ENCODE measurements at places on chromosomes 1 and 21.

GRCh38 chr1:2397007-2397679 lies 5.5 kb downstream of the RER1 start:
- no peak for DNase-seq

DNA sequence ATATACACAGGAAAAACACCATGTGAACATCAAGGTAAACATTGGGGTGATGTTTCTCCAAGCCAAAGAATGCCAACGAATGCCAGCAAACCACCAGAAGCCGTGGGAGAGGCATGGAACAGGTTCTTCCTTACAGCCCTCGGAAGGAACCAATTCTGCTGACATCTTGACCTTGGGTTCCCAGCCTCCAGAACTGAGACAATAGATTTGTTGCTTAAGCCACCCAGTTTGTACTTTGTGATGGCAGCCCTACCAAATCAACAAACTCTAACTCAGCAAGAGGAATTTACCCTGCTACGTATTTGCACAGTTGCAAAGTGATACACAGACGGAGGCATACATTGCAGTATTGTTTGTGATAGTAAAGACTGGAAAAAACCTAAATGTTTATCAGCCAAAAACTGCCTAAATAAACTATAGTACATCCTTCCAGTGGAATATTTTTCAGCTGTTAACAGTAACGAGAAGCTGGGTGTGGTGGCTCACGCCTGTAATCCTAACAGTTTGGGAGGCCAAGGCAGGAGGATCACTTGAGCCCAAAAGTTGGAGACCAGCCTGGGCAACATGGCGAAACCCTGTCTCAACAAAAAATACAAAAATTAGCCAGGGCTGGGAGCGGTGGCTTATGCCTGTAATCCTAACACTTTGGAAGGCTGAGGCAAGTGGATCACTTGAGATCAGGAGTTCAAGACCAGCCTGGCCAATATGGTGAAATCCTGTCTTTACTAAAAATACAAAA lies 12.5 kb upstream of the ZC3H12A start:
- DNase-seq, result no peak

DNA sequence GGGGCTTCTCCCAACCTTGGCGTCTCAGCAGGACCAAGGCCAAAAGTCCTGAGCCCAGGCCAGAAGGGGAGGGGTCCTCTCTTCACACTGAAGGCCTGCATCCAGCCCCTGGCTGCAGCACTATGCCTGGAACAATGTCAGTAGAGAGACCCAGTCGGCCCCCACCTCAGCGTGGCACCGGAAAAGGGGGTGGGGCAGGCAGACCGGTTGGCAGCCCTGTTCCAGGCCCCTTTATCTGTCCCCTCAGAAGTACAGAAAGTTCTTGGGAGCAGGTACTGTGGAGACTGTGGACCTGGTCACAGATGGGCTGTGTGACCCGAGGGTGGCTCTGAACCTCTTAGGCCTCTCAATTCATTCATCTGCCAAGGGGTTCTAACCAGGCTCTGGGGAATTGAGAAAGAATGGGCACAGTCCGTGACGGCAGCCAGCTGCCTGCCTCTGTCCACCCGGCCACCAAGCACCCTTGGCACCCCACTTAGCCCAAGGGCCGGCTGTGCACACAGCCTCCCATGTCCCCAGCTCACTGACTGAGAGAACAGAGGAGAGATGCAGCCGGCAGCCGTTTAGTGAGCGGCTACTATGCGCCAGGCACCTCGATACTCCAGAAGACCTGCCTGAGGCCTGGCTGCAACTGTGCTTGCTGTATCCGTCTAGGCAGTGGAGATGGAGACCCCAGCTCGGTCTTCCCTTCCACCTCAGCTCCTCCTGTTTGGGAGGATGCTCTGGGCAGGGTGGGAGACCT lies 23.9 kb downstream of the RUNX3 start:
- DNase-seq, result no peak

GRCh38 chr1:15008783-15009729 lies 144.5 kb upstream of the TMEM51 start:
- DNase-seq, result no peak

DNA sequence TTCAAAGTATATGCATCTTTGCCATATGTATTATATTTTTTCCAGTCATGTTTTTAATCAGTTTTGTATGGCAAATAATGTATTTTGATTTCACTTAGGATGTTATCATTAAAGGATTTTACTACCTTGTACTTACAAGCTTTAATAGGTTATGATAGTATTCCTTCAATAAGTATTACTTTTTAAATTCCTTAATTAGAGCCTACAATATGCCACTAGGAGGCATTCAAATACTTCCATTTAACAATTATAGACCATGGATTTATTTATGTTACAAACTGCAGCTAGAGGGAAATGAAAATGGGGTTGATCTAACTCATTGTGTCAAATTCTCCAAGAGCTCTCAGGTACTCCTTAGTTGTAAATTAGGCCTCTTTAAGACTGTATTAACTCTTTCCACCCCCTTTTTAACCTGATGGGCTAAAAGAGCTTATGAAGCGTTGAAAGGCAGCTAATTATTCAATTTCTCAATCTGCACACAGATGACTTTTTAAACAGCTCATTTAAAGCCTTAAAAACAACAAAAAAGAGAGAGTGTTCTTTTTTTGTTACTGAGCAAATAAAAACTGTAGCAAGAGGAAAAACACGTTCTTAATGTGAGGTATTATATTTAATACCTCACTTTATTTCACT lies 156.2 kb downstream of the DENND1B start:
- DNase-seq, result no peak

- no peak for DNase-seq
Measured at GRCh38 chr1:24987875-24988557, 57.9 kb upstream of the RUNX3 start.

GRCh38 chr1:186330758-186331157 lies 44.3 kb downstream of the TPR start:
- no peak for DNase-seq

- no peak for DNase-seq
Measured at GRCh38 chr1:206538086-206538770, 30.9 kb downstream of the RASSF5 start.

GRCh38 chr21:19608101-19608621 lies 1204.6 kb upstream of the TMPRSS15 start:
- no peak for DNase-seq

DNA sequence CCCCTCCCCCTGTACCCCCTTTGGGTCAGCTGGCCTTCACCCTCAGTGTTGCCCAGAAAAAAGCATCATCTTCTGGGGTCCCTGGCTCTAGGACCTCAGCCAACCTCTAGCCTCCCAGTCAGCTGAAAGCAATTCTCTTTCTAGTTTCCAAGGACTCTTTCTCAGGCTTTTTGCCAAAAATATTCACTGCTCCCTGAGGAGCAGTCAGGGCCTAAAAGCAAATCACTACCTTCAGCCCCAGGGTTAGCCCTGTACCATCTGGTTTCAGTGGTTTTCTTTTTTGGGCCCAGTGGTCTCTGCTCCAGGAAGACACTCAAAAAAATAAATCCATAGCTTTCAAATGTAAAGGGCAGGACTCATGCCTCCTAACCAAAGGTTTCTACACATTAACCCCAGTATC lies 3.1 kb upstream of the LMOD1 start:
- no peak for DNase-seq

GRCh38 chr1:52970149-52970548 lies 43.1 kb downstream of the SCP2 start:
- no peak for DNase-seq

DNA sequence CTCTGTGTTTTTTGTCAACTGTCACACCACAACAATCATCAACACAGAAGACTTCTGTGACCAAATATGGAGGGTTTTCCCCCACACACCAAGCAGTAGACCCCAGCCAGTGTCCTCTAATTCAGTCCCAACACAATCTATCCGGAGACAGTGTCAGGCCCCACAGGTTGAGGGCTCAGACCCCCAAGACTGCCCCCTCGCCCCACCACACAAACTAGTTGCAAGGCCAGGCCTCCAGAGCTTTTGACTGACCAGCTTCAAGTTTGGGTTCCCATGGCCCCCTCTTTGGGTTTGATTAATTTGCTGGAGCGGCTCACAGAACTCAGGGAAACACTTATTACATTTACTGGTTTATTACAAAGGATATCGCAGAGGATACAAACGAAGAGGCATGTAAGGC lies 37.2 kb downstream of the NEK2 start:
- no peak for DNase-seq

DNA sequence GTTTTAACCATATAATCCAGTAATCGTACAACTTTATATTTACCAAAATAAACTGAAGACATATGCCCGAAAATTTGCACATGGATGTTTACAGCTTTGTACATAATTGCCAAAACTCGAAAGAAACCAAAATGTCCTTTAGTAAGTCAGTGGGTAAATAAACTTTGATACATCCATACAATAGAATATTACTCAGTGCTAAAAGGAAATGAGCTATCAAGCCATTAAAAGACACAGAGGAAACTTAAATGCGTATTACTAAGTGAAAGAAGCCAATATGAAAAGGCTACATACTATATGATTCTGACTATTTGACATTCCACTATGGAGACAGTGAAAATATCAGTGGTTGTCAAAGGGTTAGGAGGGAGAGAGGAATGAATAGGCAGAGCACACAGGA lies 23.4 kb downstream of the GNG12 start:
- DNase-seq, result no peak

DNA sequence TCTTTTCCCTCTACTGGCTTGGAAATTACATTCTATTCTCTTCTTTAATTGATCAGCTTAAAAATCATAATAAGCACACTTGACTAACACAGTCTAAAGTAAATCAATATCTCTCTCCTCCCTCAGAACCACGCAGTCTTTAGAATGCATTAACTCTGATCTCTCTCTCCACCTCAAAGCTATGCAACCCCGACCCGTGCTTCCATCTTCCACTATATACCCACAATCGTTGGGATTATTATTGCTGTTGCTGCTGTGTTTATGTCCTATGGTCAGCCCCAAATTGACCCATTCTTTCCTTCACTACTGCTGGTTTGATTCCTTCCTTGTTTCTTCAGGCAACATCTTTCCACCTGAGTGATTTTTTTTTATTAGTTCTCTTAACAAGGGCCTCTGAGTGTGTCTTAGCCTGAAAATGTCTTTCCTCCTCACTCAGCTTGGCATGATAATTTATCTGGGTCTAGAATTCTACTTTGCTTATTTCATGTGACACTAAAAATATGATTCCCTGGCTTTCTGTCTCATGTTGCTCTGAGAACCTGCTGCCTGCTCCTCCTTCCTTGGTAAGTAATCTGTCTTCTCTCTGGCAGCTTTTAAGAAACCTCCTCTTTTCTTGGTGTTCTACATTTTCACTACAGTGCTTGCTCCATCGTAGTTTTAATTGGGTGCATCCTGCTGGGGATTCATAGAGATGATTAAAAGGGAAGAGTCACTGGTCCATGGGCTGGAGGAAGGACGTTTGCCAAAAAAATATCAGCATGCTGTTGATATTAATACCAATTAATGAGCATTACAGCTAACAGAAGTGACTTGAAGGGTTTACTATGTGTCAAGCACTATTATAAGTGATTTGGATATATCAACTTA lies 472.2 kb downstream of the MATN1 start:
- DNase-seq, result no peak

DNA sequence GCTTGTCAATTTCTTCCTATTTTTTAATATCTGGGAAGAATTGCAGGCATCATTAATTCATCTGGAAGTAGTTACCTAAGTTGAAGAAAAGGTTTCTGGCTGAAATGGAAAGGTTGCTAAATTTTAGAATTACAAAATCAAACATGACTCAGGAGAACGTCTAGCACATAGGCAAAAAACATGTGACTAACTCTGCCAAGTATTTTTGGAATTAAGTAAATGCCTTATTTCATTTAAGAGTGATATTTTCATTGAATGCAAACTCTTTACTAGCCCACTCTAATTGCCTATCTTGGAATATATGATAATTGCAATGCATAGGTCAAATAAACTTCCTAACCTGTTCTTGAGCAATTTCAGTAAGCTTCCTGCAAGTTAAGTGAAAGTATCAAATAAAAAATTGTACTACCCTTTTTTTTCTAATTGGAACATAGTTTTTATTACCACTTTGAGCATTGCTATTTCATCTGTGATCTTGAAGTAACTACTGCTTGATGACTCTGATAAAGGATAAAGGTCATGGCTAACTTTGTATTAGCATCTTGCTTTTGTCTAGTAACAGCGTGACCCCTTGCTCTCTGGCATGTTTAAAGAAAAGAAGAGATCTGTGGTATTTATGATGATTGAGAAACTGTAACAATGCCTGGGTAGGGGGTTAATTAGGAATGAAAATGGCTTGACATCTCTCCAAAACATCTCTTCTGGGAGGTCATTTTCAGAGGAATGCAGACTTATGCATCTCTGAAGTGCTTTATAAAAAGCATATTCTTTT lies 208.3 kb upstream of the NCAM2 start:
- DNase-seq, result no peak

DNA sequence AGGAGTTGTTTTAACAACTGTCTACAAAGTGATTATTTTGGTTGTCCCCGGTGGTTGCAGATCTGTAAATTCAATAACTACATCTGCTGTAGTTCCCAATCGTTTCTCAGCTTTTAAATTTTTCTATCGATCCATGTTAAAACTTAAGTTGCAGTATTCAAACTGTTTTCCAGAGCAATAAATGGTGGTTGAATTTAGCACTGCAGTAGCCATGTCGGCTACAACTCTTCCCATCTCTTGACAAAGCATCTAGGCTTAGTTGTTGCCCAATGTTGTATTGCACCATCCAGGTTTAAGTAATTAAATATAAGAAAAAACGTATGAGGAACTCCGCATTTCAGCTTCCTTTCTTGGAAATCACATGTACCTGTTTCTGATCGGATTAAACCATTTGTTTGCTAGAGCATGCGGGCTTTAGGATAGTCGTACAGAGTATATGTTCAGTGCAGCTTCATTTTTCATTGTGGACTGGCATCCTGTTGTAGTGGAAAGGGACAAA lies 996 bp downstream of the CNIH4 start:
- no peak for DNase-seq

DNA sequence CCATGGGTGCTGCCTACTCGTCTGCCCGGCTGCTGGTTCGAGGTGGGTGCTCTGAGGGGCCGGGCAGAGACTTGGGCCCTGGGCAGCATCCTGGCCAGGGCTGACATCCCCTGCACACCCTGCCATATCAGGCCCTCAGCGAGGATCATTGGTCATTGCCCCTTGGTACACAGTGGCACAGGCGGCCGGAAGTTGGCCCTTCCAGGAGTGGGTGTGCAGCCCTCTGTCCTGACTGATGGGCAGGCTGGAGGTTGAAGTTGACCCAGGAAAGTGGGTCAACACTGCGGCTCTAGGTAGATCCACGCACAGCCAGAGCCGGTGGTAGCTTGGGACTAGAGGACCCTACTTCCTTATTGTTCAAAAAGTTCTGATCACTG lies 72.9 kb downstream of the TRIM11 start:
- DNase-seq, result no peak

DNA sequence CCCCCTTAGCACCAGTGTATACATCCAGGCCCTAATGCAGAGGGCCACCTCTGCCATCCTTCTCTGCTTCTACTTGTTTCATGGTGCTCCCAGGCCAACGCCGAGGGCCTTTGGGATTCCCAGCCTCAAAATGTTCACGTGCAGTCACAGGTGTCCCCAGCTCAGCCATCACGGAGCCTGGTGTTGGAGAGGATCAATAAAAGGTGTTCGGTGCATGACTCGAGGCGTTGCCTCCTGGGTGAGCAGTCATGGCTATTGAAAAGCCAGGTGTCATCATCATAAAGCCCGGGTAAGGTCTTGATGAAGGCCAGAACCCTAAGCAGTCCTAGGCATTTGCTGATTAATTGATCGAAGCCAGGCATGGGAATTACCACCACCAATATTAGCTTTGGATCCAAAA lies 76.1 kb downstream of the ABCA4 start:
- DNase-seq, result no peak
